ENCODE measurements at places on chromosomes 4 and X. TPM values are rescaled to one million over a fixed set of nuclear protein-coding genes. Genes with fewer than 3 reads are reported as not detected.
A peak's percentile ranks its signal among the peaks of the same experiment; 100 is the strongest.

C4orf33 gene
- 9.8 TPM for total RNA-seq

FAM13A gene
- 18.0 TPM for total RNA-seq

- H3K4me1 ChIP-seq = no peaks in the 10 kb centered on the region
- H3K27ac ChIP-seq = no peak overlapping the region
- H3K27me3 ChIP-seq = no peaks in the 10 kb centered on the region
- no peak overlapping the region for H3K4me3 ChIP-seq
Observed at GRCh38 chrX:39811376-39811775, 286.4 kb downstream of the BCOR start.

GRCh38 chr4:158181906-158182305, 9.1 kb upstream of the GASK1B start:
- H3K4me1 ChIP-seq = no peaks in the 10 kb centered on the region
- H3K27ac ChIP-seq = no peak overlapping the region
- no peaks in the 10 kb centered on the region for H3K27me3 ChIP-seq
- no peaks in the 10 kb centered on the region for H3K36me3 ChIP-seq
- no peak overlapping the region for H3K4me3 ChIP-seq

GRCh38 chr4:113878668-113879067, 100.8 kb downstream of the ARSJ start:
- no peak overlapping the region for H3K4me3 ChIP-seq
- no peak for DNase-seq
- no peak overlapping the region for H3K27ac ChIP-seq
- H3K36me3 ChIP-seq = no peaks in the 10 kb centered on the region
- H3K27me3 ChIP-seq = no peaks in the 10 kb centered on the region
- no peaks in the 10 kb centered on the region for H3K4me1 ChIP-seq

DNA sequence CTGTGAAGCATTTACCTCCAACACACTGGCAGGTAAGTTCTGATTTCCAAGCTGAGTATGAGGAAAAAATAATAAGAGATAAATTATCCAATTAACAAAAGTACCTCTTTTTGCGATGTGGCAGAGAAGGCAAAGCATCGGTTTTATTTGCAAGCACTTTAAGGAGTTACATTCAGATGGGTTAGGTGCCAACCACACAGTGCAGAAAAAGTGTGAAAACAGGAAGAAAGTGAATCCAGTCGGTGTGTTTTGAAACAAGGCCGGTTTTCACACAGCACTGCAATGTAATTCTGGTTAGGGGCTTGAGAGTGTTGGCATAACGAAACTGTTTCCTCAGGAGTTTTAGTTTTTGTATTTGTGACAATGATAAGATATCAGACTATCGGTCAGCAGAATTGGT, 130.8 kb upstream of the PDLIM3 start:
- no peaks in the 10 kb centered on the region for H3K27me3 ChIP-seq
- no peak for DNase-seq
- H3K36me3 ChIP-seq = peaks cover 17% of the 10 kb centered on the region
- H3K4me1 ChIP-seq = no peaks in the 10 kb centered on the region
- no peak overlapping the region for H3K4me3 ChIP-seq

- DNase-seq = no peak
- peak overlapping the region; percentile 66 for H3K27ac ChIP-seq
- H3K36me3 ChIP-seq = no peaks in the 10 kb centered on the region
- no peaks in the 10 kb centered on the region for H3K27me3 ChIP-seq
- H3K4me3 ChIP-seq = no peak overlapping the region
Observed at GRCh38 chr4:14165222-14165920, 537.8 kb upstream of the BOD1L1 start.

GRCh38 chrX:47264483-47265173, 31.8 kb downstream of the USP11 start:
- no peak overlapping the region for H3K4me3 ChIP-seq
- no peak for DNase-seq
- H3K27me3 ChIP-seq = peaks cover 10% of the 10 kb centered on the region
- H3K36me3 ChIP-seq = no peaks in the 10 kb centered on the region
- H3K4me1 ChIP-seq = no peaks in the 10 kb centered on the region
- no peak overlapping the region for H3K27ac ChIP-seq

Measured in spleen (tissue), 13 donors.